Thoracic aorta (tissue), 2 donors: ENCODE measurements at places on chromosomes 6 and 20.

- H3K4me3 ChIP-seq = no peak overlapping the region
- H3K27ac ChIP-seq = no peak overlapping the region
- no peaks in the 10 kb centered on the region for H3K36me3 ChIP-seq
- H3K27me3 ChIP-seq = no peaks in the 10 kb centered on the region
Observed at GRCh38 chr6:149448821-149449453, 35.9 kb downstream of the ZC3H12D start.

DNA sequence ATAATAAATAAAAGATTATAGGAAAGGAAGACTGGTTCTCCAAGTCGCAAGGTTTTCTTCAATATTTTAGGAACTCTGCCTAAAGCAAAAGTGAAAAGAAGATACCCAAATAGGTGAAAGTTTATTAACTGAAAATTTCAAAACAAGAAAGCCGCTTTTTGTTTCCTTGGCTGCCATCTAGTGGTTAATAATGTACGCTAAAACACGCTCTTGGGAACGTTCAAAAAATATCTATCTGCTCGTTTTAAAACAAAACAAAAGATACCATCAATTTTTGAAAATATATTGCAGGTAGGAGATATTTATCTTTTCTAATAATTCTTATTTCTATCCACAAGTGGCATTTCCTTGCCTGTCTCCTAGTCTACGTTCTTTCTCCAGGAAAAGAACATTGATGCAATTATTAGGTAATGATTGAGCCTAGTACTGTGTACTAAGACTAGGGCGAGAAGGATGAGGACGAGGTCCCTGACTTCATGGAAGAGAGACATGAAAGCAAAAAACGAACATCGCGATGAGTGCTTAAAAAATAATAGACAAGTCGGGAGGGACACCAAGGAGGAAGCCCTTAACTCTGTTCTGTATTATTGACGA, 97.2 kb downstream of the SPTLC3 start:
- H3K27me3 ChIP-seq = no peaks in the 10 kb centered on the region
- no peaks in the 10 kb centered on the region for H3K36me3 ChIP-seq
- H3K4me3 ChIP-seq = no peak overlapping the region

DNA sequence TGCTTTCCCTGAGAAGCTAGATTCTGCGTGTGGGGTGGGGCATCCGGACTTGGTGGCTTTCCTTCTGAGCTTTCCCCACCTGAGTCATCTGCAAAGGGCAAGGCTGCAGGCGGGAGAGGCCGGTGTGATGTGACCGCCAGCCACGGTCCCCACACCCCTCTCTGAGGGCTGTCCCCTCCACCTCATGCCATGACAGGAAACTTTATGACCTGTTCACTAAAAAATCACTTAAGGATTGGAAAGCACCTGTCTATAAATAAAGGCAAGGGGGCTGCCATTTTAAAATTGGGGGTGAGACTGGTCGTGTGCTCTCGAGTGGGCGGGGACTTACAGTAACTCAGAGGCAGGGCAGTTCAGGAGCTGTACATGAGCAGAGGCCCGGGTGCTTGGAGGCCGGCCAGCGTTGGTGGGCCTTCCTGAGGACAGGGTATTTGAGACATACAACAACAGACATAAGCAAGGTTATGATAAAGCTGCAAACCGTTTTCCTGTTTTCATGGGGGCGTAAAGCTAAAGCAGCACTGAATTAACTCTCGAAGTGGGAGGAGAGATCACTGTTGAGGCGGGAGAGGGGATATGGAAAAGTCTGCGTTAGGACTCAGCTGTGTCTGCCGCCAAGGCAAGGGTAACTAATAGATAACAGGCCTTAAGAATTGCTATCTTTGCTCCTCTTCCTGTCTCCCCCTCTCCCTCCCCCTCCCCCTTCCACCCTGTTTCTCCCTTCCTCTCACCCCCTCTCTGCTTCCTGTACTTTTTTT, 16.1 kb upstream of the SERPINB1 start:
- no peaks in the 10 kb centered on the region for H3K36me3 ChIP-seq
- peak overlapping the region; percentile 34 for H3K4me3 ChIP-seq
- peaks cover 20% of the 10 kb centered on the region for H3K4me1 ChIP-seq
- H3K27ac ChIP-seq = peak overlapping the region; percentile 33

DNA sequence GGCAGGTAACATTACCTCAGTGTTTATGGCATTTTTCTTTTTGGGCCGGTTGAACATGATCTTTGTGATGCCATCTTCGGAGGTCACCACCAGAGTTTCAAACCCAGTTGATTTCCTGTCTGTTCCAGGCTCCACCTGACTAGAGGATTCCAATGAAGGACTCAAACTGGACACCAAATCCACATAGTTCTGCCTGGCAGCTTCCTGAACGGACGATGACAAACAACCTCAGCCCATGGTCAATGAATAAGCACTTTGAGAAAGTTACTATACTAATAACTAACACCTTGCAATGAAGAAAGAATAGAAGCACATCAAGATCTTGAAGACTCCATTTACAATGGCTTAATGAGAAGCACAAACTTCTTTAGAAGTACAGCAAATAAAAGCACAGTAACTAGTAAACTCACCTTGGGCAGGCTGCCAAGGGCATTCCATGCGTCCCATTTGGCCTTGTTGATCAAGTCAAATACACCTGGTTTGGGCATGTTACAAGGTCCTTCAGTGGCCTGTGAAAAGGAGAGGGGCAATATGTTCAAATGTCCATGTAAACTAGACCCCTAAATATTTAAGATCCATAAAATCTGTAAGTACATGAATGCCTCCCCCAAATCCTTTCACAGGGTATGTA, 4.9 kb downstream of the ECI2 start:
- H3K27me3 ChIP-seq = no peaks in the 10 kb centered on the region
- peaks cover 35% of the 10 kb centered on the region for H3K36me3 ChIP-seq
- no peak for DNase-seq
- H3K4me1 ChIP-seq = peaks cover 8% of the 10 kb centered on the region

- H3K27me3 ChIP-seq = no peaks in the 10 kb centered on the region
- peaks cover 14% of the 10 kb centered on the region for H3K4me1 ChIP-seq
- H3K27ac ChIP-seq = no peak overlapping the region
- peak overlapping the region; percentile 79 for H3K4me3 ChIP-seq
Observed at GRCh38 chr6:43246301-43247113, 3.2 kb downstream of the TTBK1 start.

DNA sequence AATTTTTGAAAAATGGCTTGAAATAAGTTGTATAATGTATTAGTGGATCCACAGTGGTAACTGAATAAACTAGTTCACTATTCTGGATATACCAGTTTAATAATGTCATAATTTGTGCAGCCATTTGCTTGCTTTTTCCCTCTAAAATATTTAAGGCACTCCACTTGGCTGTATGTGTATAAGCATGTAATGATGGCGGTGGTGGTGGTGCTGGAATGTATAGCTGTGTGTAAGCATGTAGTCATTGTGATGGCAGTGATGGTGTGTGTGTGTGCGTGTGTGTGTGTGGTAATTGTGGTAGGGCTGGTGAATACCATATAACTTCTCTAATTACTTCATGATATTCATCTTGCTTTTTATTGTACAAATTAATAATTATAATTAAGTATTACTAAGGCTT, 89.2 kb upstream of the HIVEP1 start:
- H3K4me1 ChIP-seq = peaks cover 4% of the 10 kb centered on the region
- H3K4me3 ChIP-seq = no peak overlapping the region
- no peak for DNase-seq
- no peaks in the 10 kb centered on the region for H3K27me3 ChIP-seq
- H3K36me3 ChIP-seq = no peaks in the 10 kb centered on the region
- no peak overlapping the region for H3K27ac ChIP-seq

DNA sequence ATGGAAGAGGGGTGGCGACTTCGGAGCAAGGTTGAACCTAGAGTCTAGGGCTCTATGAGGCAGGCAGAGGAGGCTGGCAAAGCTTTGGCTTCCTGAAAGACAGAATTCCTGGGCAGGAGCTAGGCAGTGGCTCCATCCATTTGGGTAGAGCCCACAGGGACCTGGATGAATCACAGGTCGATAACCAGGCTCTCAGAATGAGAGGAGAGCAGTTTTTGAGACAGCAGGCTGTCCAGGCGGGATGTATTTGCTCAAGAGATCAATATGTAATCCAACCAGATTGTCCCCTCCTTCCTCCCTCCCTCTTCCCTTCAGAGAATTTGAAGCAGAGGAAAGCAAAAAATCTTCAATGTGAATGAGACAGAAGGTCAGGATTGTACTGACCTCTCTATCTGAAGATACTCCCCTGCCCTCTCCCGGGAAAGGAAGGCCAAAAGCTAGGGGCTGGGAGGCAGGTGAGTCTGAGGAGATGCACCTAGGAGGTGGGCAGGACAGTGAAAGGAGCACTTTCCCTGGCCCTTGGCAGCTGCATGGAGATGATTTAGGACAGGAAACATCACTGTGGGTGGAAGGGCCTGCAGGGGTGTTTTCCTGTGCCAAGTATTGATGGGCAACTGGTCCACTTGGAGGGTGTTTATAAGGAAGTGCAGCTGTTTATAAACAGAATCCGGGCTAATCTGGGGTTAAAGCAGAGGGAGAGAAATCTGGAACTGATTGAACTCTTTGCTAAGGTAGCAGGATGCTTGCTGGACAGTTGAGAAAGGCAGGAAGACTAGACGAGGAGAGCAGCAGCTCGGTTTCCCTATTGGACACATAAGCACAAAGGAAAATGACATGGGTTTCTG, 212.4 kb upstream of the LRFN2 start:
- H3K4me1 ChIP-seq = no peaks in the 10 kb centered on the region
- H3K4me3 ChIP-seq = no peak overlapping the region
- DNase-seq = no peak
- no peaks in the 10 kb centered on the region for H3K27me3 ChIP-seq

DNA sequence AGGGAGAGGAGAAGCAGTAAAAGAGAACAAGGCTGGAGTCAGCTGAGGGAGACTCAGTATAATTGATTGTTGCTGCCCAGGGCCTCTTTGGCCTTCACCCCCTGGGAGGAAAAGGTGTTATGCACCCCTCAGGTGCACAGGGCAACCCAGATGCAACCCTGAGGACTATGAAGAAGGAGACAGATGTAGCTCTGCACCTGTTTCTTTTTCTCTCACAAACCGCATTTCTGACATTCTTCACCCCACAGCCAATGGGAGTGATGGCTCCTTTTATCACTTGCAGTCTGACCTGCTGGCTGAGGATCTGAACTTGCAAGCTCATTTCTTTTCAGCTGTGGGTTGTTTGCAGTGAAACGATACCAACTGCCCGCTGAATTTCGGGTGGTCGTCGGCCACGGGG, 64.1 kb upstream of the F13A1 start:
- H3K27me3 ChIP-seq = no peaks in the 10 kb centered on the region
- no peaks in the 10 kb centered on the region for H3K36me3 ChIP-seq
- DNase-seq = no peak
- H3K4me1 ChIP-seq = no peaks in the 10 kb centered on the region
- no peak overlapping the region for H3K4me3 ChIP-seq

- H3K27me3 ChIP-seq = no peaks in the 10 kb centered on the region
- H3K4me1 ChIP-seq = no peaks in the 10 kb centered on the region
- peaks cover 9% of the 10 kb centered on the region for H3K36me3 ChIP-seq
- no peak overlapping the region for H3K27ac ChIP-seq
- no peak overlapping the region for H3K4me3 ChIP-seq
Observed at GRCh38 chr20:3563548-3564177, 92.8 kb downstream of the ATRN start.

GRCh38 chr20:10788055-10788454, 114.3 kb upstream of the JAG1 start:
- H3K36me3 ChIP-seq = no peaks in the 10 kb centered on the region
- H3K27ac ChIP-seq = no peak overlapping the region
